HT1080 (cell line): ENCODE measurements at places on chromosomes 7 and 10. TPM values are rescaled to one million over a fixed set of nuclear protein-coding genes. Genes with fewer than 3 reads are reported as not detected.
A peak's percentile ranks its signal among the peaks of the same experiment; 100 is the strongest.

DNA sequence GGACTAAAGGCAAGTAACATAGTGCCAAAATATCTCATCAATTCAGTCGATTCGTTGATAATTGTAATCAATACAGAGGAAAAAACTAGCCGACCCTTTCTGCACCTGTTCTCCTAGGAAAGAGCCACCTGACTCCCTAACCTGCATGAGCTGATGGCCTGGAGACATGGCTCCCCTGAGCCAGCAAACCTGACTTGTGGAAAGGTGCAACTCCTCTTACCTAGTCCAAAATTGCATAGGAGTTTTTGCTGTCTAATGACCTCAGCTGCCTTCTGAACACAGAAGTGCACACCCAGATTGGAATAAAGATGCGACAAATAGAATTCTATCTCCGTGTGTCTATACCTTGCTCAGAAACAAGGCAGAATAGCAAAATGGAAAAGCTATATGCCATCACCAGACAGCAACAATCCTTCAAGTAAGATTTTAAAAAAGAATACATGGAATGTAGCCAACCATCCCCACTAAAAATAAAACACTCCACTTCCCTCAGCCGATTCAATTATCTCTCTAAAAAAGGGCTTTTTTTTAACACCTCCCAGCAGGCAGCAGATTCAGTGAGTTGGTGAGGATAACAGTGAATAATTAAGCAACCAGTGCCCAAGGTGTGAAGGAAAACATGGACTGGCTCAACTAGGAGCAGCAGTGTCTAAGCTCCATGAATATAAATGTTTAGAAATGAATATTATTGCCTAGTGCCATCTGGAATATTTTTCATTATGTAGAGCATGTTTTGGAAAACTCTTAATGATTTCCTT is 26.6 kb upstream of the LMTK2 start:
- DNase-seq = no peak

GRCh38 chr7:78383096-78383880 is 584.7 kb downstream of the PHTF2 start:
- DNase-seq = no peak

GRCh38 chr10:22893781-22894180 is 34.1 kb upstream of the ARMC3 start:
- DNase-seq = no peak

The DDC gene
- not detected in 2 replicates for total RNA-seq

The MYL7 gene
- not detected in 2 replicates for total RNA-seq

DNA sequence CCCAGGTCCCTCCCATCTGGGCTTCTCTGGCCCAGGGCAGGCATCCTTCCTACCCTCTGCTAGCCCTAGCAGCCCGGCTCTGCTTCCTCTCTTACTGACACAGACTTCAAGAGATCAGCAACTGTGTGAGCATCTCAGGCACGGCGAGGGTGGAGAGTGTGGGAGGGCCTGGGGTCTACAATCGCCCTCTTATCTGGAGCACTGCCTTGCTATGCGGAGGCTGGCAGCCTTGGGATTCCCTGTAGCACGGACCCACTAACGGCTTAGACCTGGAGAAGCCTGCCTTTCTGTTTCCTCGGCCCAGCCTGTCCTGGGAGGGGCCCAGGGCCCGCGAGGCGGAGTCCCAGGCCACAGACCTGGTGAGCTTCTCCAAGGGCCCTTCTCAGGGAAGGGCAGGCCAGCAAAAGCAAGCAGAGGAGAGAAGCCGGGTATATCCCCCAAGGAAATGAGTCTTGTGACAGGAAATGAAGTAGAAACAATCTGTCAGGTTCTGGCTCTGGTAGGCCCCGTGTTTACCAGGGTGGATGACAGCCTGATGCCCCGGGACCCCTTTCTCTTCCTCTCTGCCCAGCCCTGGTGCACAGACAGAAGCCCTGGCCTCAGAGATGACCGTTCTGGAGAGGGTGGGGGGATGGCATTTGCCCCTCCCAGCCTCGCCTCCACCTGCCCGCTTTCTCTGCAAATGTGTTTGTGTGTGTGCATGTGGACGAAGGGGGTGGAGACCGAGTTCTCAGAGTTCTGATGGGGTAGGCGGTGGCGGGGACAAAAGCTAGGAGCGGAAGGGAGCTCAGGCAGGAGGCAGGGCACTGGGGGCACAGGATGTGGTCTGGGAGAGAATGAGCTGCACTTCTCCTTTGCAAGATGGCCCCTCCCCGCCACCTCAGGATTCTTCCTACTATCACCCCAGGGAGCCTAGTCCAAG is 2.5 kb downstream of the LRCH4 start:
- peak; percentile 93 for DNase-seq

The UTF1 gene
- not detected in 2 replicates for total RNA-seq

The OGDHL gene
- total RNA-seq = 9.5 and 10.7 TPM in 2 replicates

GRCh38 chr10:72162978-72163377 is 52.8 kb upstream of the ANAPC16 start:
- DNase-seq = peak; percentile 81

DNA sequence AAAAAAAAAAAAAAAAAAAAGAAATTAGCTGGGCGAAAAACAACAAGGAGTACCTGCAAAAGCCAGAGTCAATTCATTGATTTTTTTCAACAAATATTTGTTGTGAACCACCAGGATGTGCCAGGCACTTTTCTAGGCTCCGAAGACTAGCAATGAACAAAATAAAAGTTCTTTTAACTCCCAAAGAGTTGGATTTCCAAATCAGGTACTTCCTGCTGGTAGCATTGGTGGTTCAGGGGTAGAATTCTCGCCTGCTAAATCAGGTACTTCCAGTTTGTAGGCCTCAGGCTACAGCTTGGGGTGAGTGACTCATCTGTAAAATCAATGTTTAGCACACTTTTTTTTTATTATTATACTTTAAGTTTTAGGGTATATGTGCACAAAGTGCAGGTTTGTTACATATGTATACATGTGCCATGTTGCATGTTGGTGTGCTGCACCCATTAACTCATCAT is 10.9 kb downstream of the PPA1 start:
- DNase-seq = no peak

The URGCP gene
- total RNA-seq = 18.7 and 20.6 TPM in 2 replicates

The DPY19L1 gene
- total RNA-seq = 47.8 and 58.3 TPM in 2 replicates

GRCh38 chr7:50657912-50658311 is 92.7 kb upstream of the DDC start:
- DNase-seq = no peak

DNA sequence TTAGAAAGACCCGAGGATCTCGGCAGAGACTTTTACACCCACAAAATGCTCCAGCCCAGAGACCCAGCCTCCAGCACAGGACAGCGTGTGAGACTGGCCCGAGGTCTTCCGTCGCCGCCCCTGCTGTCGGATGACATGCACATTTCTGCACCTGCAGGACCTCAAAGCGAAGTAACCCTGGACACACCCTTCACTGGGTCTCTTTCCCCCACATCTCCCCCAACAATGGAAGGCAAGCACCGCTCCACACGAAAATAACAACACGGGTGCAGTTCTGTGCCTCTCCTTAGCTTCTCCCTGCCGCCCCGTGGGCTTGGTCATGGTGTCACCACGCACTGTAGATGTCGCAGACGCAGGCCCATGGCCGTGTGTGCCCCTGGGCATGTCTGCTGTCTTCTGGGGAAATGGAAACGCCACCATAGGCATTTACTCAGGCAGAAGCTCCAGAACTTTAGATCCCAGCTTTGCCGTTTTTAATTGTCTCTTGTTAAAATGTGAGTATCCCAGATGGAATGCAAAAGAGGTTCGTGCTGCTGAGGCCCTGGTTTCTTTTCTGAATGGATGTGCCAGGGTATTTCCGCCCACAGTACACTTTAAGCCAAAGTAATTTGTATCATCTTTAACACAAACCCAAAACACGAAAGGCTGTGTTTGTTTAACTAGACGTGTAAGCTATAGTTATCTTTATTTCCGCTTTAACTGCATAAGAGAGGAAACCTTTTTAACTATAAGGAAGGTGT is 237.9 kb downstream of the MGMT start:
- no peak for DNase-seq

DNA sequence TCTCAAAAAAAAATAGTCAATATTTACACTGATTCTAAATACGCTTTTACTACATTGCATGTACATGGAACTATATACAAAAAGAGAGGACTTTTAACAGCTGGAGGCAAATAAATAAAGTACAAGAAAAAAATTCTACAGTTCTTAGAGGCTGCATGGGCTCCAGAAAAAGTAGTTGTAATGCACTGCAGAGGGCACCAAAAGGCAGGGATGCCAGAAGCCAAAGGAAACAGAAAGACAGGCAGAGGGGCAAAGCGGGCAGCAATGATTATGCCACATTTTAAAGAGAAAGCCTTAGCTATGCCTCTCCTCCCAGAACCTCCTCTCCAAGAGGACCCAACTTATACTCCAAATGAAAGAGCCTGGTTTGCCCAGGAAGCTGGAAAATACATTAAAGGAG is 11.6 kb upstream of the ADCK2 start:
- DNase-seq = no peak
